ENCODE measurements at places on chromosomes 12 and 14.

GRCh38 chr14:68787092-68787992 is 5.5 kb downstream of the ZFP36L1 start:
- no peaks in the 10 kb centered on the region for H3K4me1 ChIP-seq
- H3K27me3 ChIP-seq, result no peaks in the 10 kb centered on the region

GRCh38 chr12:95829395-95829794 is 29.4 kb upstream of the SNRPF start:
- no peaks in the 10 kb centered on the region for H3K36me3 ChIP-seq
- no peak overlapping the region for H3K4me3 ChIP-seq
- no peaks in the 10 kb centered on the region for H3K27me3 ChIP-seq
- no peak for DNase-seq
- H3K27ac ChIP-seq, result no peak overlapping the region

GRCh38 chr12:62787023-62787422 is 147.9 kb downstream of the PPM1H start:
- H3K36me3 ChIP-seq, result no peaks in the 10 kb centered on the region
- H3K4me3 ChIP-seq, result no peak overlapping the region
- peak overlapping the region; percentile 83 for H3K27ac ChIP-seq

- no peak for DNase-seq
- peak overlapping the region; percentile 34 for H3K27ac ChIP-seq
- no peaks in the 10 kb centered on the region for H3K27me3 ChIP-seq
- H3K4me1 ChIP-seq, result no peaks in the 10 kb centered on the region
- no peak overlapping the region for H3K4me3 ChIP-seq
Measured at GRCh38 chr12:121568971-121569751, 11.7 kb downstream of the KDM2B start.

- no peaks in the 10 kb centered on the region for H3K36me3 ChIP-seq
- H3K4me1 ChIP-seq, result no peaks in the 10 kb centered on the region
- DNase-seq, result no peak
- peaks cover 19% of the 10 kb centered on the region for H3K27me3 ChIP-seq
- H3K4me3 ChIP-seq, result no peak overlapping the region
Measured at GRCh38 chr14:97281741-97282140, 484.6 kb downstream of the VRK1 start.

DNA sequence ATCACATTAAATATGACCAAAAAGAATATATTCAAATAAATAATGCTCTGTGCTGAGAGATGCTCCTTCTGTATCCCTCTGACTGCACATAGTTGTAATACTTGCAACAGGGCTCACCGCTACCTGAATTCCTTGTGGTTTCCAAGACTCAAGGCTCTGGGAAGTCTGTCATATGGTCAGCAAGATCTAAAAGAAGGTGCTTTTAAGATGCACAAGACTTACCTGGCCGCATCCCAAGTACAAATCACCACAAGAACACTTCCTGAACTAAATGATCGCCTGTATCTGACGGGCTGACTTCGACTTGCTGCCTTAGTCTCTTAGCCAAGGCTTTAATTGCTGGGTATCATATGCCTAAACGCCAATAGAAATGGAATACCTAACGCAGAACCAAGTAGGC is 67.2 kb downstream of the HECTD4 start:
- no peaks in the 10 kb centered on the region for H3K27me3 ChIP-seq
- no peak overlapping the region for H3K27ac ChIP-seq
- no peak overlapping the region for H3K4me3 ChIP-seq
- no peaks in the 10 kb centered on the region for H3K36me3 ChIP-seq
- DNase-seq, result no peak
- no peaks in the 10 kb centered on the region for H3K4me1 ChIP-seq

GRCh38 chr14:96272777-96273473 is 16.9 kb downstream of the BDKRB1 start:
- DNase-seq, result no peak
- H3K27ac ChIP-seq, result no peak overlapping the region
- H3K4me3 ChIP-seq, result no peak overlapping the region
- no peaks in the 10 kb centered on the region for H3K27me3 ChIP-seq

DNA sequence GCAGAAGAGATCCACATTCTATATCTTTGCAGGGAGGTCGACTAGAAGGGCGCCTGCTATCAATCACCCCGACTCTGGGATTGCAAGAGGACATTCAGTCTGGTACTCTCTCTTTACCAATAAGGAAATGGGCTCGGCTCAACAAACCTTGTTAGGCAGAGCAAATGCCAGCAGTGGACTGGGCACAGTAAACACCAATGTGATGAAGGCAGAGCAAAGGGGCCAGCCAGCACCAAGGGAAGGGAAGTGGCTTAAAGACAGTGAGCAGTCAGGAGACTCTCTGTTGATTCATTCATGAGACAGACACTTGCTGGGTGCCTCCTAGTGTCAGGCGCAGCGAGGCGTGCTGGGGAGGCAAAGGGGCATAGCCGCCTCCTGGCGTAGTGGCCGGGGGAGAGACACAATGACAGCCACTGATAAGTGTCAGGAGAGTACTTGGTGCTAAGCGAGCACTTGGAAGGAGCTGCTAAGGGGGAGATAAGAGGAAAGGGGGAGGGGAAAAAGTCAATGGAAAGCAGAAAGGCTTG is 34.1 kb downstream of the TMCC3 start:
- peak overlapping the region; percentile 22 for H3K4me3 ChIP-seq
- no peak for DNase-seq
- H3K27me3 ChIP-seq, result no peaks in the 10 kb centered on the region
- H3K36me3 ChIP-seq, result no peaks in the 10 kb centered on the region

GRCh38 chr14:83992857-83993256 is 1537.1 kb upstream of the FLRT2 start:
- H3K4me3 ChIP-seq, result no peak overlapping the region
- no peak overlapping the region for H3K27ac ChIP-seq
- DNase-seq, result no peak
- no peaks in the 10 kb centered on the region for H3K36me3 ChIP-seq

GRCh38 chr12:66662729-66663128 is 16.1 kb downstream of the GRIP1 start:
- no peaks in the 10 kb centered on the region for H3K4me1 ChIP-seq
- H3K27ac ChIP-seq, result no peak overlapping the region
- DNase-seq, result no peak
- H3K36me3 ChIP-seq, result no peaks in the 10 kb centered on the region

DNA sequence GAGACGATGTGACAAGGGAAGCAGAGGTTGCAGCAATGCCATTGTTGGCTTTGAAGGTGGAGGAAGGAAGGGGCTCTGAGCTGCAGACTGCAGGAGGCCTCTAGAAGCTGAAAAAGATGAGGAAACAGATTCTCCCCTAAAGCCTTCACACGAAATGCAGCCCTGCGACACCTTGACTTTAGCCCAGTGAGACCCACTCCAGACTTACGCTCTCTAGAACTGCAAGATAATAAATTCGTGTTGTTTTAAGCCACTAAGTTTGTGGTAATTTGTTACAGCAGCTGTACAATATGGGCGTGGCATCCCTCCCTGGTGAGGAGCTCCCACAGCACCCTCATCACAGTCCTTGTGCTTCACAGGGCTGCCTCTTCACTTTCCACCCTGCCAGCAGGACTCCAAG is 53.2 kb downstream of the GOLGA5 start:
- H3K27me3 ChIP-seq, result no peaks in the 10 kb centered on the region
- no peak overlapping the region for H3K4me3 ChIP-seq
- no peak for DNase-seq
- no peaks in the 10 kb centered on the region for H3K36me3 ChIP-seq

DNA sequence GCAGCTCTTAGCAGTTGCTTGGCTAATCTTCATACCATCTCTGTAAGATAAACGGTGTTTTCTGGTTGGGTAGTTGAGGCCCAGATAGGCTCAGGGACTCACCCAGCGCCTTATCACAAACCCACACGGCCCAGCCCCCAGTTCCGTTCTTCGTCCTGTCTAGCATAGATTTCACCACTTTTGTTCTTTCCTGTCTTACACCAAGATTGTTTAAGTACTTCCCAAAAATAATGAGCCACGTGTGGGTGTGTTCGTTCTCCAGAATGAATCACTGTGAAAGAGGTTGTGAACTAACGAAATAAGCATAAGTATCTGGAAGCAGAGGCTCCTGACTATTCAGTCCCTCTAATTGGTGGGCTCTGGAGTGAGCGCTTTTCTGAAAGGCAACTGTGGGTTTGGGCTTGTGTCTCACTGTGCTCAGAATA is 21.4 kb downstream of the ACVR1B start:
- H3K4me1 ChIP-seq, result no peaks in the 10 kb centered on the region
- H3K27me3 ChIP-seq, result no peaks in the 10 kb centered on the region
- peak overlapping the region; percentile 54 for H3K27ac ChIP-seq
- no peak overlapping the region for H3K4me3 ChIP-seq
- no peaks in the 10 kb centered on the region for H3K36me3 ChIP-seq
- no peak for DNase-seq

DNA sequence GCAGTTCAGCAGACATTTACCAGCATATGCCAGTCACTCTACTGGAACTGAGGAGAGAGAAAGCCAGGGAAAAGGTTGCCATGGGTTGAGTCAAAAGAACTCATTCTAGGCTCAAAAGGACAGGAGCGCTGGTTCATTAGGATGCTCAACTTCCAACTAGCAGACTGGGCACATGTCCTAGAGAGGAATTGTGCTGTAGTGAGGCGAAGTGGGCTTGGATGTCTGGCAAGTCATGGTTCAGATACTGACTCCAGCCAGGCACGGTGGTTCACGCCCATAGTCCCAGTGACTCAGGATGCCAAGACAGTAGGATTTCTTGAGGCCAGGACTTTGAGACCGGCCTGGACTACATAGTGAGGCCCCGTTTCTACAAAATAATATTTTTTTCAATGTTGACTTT is 281.5 kb downstream of the CACNA1C start:
- H3K27ac ChIP-seq, result no peak overlapping the region
- no peak overlapping the region for H3K4me3 ChIP-seq
- no peak for DNase-seq
- H3K27me3 ChIP-seq, result no peaks in the 10 kb centered on the region
- no peaks in the 10 kb centered on the region for H3K4me1 ChIP-seq

GRCh38 chr14:76666746-76667145 is 94.5 kb upstream of the VASH1 start:
- DNase-seq, result no peak
- no peak overlapping the region for H3K4me3 ChIP-seq
- no peaks in the 10 kb centered on the region for H3K27me3 ChIP-seq
- H3K36me3 ChIP-seq, result no peaks in the 10 kb centered on the region
- no peaks in the 10 kb centered on the region for H3K4me1 ChIP-seq

DNA sequence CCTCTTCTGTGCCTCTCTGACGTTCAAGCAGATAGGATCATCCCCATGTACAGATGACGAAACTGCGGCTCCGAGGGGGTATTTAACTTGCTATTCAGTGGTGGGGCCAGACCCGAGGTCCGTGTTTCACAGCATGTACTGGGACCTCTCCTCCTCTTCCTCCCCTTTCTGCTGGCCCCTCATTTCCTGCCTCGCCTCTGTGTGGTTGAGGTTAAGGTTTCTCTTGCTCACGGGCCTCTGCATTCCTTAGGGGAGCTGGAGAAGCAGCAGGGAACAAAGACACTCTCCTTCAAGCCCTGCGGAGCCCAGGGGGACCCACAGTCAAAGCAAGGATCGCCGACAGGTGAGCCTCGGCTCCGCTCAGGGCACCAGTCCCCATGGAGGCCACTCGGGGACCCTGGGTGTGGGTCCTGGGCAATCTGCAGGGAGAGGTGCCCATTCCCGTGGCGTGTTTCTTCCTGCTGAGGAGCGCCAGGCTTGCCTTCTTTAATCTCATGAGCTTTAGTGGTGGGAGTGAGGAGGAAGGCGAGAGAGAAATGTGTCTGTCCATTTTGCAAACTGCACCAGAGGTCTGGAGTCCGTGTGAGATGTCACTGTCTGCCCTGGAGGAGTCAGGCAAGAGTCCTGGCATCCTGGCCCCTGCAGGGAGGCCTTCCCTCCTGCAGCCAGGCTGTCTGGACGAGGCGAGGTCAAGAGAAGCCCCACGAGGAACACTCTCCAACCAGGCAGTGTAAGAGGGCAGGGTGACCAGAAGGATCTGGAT is 45.0 kb downstream of the SLC6A12 start:
- no peak overlapping the region for H3K4me3 ChIP-seq
- H3K36me3 ChIP-seq, result no peaks in the 10 kb centered on the region
- H3K27me3 ChIP-seq, result no peaks in the 10 kb centered on the region
- no peaks in the 10 kb centered on the region for H3K4me1 ChIP-seq
- H3K27ac ChIP-seq, result no peak overlapping the region
- DNase-seq, result no peak

- peak; percentile 30 for DNase-seq
- no peaks in the 10 kb centered on the region for H3K27me3 ChIP-seq
- H3K27ac ChIP-seq, result peak overlapping the region; percentile 98
- H3K36me3 ChIP-seq, result no peaks in the 10 kb centered on the region
Measured at GRCh38 chr12:753611-754472, 1.5 kb downstream of the WNK1 start.

DNA sequence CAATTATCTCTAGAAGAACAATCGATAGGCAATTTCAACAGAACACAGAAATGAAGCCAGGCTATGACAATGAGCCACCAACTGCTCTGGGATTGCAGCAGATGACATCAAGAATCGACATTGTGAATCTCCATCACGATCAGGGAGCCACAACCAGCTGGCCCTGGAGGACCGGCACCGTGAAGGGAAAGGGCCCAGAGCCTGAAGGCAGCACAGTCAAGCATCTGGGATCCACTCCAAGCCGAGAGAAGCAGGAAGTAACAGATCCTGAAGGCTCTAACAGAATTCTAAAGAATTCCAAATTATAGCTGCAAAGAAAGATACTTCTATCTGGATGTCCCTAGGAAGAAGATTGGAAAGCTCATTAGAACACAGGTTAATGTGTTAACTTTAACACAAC is 61.0 kb downstream of the LRRC74A start:
- no peak for DNase-seq
- no peaks in the 10 kb centered on the region for H3K27me3 ChIP-seq
- no peaks in the 10 kb centered on the region for H3K4me1 ChIP-seq
- no peak overlapping the region for H3K27ac ChIP-seq
- no peaks in the 10 kb centered on the region for H3K36me3 ChIP-seq

DNA sequence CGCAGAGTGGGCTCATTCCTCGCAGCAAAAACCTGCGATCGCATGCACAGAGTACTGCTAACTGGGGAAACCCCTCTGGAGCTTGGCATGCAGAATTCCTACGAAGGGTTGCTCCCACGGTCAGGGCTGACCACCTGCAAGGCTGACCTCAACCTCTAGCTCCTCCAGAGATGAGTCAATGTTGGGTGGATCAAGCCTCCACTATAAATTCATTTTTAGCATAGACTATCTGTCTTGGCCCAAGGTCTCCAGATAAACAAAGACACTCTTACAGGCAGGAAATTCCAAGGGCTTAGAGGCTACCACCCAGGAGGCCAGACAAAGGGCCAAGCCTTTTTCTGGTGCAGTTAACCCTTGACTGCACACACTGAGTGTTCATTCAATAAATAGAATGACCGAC is 296.5 kb downstream of the TMEM132D start:
- H3K4me3 ChIP-seq, result no peak overlapping the region
- H3K27ac ChIP-seq, result no peak overlapping the region
- H3K36me3 ChIP-seq, result no peaks in the 10 kb centered on the region
- H3K4me1 ChIP-seq, result no peaks in the 10 kb centered on the region
- H3K27me3 ChIP-seq, result no peaks in the 10 kb centered on the region

DNA sequence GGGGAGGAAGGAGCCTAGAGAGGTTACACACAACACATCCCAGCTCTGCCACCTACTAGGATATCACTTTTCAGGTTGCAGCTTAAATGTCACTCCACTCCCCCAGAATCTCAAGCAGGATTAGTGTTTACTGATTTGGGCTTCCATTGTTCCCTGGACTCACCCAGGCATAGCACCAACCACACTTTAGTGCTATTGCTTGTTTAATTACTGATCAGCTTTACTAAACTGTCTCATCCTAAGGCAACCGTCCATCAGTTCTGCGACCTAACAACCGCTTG is 6.1 kb upstream of the KRT18 start:
- no peaks in the 10 kb centered on the region for H3K4me1 ChIP-seq
- no peak overlapping the region for H3K27ac ChIP-seq
- H3K4me3 ChIP-seq, result no peak overlapping the region
- no peaks in the 10 kb centered on the region for H3K36me3 ChIP-seq
- H3K27me3 ChIP-seq, result no peaks in the 10 kb centered on the region

GRCh38 chr14:57345106-57345505 is 45.3 kb upstream of the NAA30 start:
- DNase-seq, result no peak
- no peaks in the 10 kb centered on the region for H3K36me3 ChIP-seq
- H3K4me1 ChIP-seq, result no peaks in the 10 kb centered on the region
- H3K4me3 ChIP-seq, result no peak overlapping the region
- H3K27me3 ChIP-seq, result no peaks in the 10 kb centered on the region
